Stimulated activated CD4-positive, alpha-beta T cell treated with anti-CD3 and anti-CD28 coated beads, Interleukin-15, amount 100 ng/mL, for 1 hour (primary cell): ENCODE measurements at places on chromosomes 4 and X.

- DNase-seq: no peak
Observed at GRCh38 chrX:115679460-115679859, 118.5 kb downstream of the PLS3 start.

DNA sequence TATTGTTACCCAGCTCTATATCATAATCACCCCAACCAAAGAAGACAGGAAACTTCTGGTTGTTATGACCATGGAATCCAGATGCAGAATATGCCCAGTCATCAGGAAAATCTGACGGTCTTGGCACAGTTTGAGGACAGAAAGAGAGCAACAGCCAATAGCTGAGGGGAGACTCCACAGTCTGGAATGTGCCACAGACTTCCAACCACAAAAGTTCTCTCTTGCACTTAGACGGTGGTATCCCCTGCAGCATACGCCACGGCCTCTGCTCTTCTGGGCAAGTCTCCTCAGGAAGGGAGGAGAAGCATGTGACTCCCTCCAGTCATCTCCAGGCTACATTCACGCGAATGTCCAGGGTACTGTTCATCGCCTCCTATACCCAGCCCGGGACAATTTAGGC is 18.4 kb downstream of the ZNF827 start:
- DNase-seq: no peak

- no peak for DNase-seq
Observed at GRCh38 chr4:149292425-149293007, 523.1 kb downstream of the IQCM start.

DNA sequence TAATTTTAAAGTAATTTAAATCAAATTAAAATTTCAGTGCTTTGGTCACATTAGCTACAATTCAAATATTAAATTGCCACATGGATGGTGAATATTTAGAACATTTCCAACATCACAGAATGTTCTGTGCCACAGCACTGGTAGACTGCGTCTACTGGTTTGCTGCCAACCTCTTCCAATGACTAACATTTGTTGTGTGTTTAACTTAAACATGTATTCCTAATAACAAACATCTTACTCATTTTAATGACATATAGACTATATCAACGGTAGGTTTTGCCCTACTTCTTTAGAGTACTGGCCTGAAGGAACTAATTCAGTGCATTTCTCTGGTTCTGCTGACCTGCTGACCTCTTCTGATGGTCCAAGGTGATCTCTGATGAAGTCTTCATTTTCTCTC is 157.6 kb downstream of the DCK start:
- DNase-seq: no peak

DNA sequence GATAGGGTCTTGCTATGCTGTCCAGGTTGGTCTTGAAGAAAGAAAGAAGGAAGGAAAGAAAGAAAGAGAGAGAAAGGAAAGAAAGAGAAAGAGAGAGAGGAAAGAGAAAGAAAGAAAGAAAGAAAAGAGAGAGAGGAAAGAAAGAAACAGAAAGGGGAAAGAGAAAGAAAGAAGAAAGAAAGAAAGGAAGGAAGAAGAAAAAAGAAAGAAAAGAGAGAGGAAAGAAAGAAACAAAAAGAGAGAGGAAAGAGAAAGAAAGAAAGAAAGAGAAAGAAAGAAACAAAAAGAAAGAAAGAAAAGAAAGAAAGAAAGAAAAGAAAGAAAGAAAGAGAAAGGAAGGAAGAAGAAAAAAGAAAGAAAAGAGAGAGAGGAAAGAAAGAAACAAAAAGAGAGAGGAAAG is 95.8 kb upstream of the SHOX start:
- DNase-seq: no peak

GRCh38 chr4:181830404-181831035 is 412.7 kb upstream of the TENM3 start:
- DNase-seq: no peak

GRCh38 chrX:54807524-54808108 is at the start of gene MAGED2:
Gene MAGED2, plus strand, starts transcription at chrX:54807745. Its CDS starts 1,587 bp downstream, at chrX:54809332.
- peak; percentile 18 for DNase-seq

- DNase-seq: no peak
Observed at GRCh38 chrX:132957211-132958090, 978 bp downstream of the HS6ST2 start.

DNA sequence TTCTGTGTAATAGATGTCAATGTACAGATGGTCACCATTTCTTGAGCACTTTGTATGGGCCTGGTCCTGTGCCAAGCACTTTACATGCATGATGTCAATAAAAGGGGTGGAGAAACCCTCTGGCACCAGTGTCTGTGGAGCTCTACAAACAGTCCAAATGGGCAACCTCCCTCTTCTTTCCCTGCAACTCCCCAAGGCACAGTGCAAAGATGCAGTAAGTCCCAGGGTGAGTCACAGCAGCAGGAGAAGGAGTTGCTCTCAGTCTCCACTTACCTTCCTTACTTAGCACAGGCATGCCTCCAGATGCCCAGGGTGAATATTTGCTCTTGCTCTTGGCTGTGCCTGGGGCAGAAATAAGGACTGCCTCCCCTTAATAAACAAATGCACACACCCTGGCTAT is 4.3 kb downstream of the OCIAD2 start:
- no peak for DNase-seq

GRCh38 chr4:182416067-182416466 is 172.9 kb downstream of the TENM3 start:
- no peak for DNase-seq

GRCh38 chr4:19945979-19946380 is 305.7 kb upstream of the SLIT2 start:
- no peak for DNase-seq

- DNase-seq: no peak
Observed at GRCh38 chr4:88008743-88009171, 1.3 kb downstream of the PKD2 start.

DNA sequence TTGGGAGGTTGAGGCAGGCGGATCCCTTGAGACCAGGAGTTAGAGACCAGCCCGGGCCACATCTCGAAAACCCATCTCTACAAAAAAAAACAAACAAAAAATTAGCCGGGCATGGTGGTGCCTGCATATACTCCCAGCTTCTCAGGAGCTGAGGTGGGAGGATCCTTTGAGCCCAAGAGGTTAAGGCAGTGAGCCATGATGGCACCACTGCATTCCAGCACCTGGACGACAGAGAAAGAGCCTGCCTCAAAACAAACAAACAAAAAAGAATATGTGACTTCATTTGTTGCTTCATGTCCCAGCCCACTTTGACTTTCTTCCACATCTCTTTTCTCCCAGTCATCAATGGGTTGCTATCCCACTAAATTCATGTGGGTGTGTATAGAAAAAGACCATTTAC is 79.7 kb downstream of the BCOR start:
- DNase-seq: no peak

DNA sequence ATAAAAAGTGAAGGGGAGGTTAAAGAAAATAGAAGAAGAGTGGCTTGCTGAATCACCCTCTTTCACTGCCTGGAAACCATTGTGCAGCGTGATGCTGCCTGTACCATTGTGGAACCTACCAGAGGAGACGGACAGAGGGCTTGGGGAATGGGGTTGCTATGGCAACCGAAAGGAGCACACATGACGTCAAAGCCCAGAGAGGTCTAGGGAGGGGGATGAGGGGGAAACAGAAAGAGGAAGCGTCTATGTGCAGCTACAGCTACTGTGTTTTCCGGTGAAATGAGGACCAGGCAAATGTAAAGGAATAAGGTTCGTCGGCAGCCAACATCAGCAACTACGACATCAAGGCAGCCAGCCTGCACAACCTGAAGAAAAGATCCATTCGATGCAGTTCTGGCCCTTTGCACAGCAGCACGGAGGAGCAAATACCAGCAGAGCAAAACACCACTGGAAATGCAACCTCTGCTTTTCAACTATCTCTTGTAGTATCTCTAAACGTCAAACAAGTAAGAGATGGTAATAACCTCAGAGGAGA is at the start of gene MAPK10:
Gene MAPK10 (minus strand): TSS at position 110 of the 535 bp plus-strand sequence.
- no peak for DNase-seq

GRCh38 chr4:3013839-3014350 is 50.5 kb downstream of the GRK4 start:
- DNase-seq: no peak

DNA sequence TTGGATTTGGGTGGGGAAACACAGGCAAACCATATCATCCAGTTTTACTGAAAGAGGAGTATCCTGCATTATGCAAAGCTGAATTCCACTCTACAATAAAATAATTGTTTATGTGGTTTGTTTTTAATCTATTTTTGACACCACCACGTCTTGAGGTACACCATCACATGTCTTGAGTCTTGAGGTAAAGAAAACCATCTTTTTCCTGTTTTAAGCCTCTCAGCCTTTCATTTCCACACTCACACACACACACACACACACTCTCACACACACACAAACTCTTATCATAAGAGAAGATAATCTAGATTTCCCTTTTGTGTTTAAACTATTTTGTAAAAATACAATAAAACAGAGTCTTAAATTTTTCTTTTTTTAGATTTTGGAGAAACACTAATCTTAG is 32.0 kb downstream of the SPIN3 start:
- no peak for DNase-seq

DNA sequence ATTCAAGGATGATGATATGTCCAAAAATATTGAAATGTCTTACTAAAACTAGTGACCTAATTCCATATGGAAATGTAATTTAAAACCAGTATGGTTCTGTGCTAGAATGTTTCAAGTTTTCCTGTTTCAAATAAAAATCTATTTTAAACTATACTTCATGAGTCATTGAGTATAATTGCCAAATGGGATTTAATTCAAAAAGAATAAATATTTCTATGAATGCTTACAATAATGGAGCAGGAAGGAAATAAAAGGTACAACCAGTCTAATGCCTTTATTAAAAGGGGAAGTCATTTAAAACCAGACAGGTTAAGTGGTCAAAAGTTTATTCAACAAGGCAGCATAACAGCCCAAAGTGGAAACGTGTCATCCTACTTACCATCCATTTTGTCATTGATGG is 2347.1 kb downstream of the PCDH7 start:
- no peak for DNase-seq

GRCh38 chr4:188439641-188440311 is 300.5 kb downstream of the TRIML1 start:
- no peak for DNase-seq

- no peak for DNase-seq
Observed at GRCh38 chr4:67035501-67035900, 509.8 kb downstream of the CENPC start.

GRCh38 chrX:41153448-41153847 is 68.2 kb downstream of the USP9X start:
- no peak for DNase-seq

DNA sequence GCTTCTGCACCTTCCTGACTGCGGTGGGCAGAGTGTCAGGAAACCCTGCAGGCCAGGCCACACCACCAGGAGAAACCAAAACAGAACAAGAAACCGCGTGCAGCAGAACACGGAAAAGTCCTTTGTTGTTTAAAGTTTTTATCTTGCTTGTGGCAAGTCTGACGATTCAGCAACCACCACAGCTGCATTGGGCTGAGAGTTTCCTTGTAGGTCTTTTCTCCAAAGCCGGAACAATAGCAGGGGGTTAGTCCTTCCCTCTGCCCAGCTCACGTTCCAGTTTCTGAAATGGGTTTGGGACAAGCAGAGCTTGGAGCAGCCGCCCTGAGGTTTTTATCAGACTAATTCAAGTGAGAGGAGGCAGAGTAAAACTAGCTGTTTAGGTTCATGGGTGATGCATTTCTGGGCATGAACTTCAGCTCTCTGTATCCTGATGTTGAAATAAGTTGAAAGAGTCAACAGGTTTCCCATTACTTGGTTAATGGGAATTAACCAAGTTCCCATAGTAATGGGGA is 216.9 kb downstream of the PTTG2 start:
- peak; percentile 29 for DNase-seq

DNA sequence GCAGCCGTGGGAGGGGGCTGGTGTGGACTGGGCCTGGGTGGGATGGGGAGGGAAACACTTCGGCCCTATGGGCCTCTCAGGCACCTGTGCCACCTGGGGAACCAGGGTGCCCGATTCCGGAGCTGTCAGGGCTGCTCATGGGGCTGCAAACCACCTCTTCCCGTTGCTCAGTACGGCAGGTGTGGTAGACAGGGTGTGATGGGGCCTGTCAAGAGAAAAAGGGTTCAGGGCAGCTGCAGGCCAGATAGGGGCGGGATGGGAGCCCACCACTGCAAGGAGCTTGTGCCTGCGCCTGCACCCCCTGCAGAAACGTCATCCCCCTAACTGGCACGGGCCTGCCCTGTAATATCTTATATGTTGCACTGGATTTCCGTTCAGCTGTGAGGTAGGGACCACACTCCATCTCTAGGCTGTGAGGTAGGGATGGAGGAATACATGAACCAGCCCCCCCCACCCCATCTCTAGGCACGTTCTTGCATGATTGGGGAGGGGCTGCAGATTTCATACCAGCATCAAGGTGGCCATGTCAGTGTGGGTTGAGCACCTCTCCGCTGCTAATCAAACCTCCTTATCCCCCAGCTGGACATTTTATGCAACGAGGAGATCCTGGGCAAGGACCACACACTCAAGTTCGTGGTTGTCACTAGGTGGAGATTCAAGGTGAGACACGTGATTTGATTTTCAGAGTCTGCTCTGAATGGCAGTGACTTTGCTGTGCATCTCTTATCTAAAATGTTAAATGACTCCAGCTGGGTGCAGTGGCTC is 59.0 kb downstream of the PCGF3 start:
- no peak for DNase-seq

GRCh38 chr4:139552517-139553307 is 3.3 kb downstream of the SETD7 start:
- no peak for DNase-seq

DNA sequence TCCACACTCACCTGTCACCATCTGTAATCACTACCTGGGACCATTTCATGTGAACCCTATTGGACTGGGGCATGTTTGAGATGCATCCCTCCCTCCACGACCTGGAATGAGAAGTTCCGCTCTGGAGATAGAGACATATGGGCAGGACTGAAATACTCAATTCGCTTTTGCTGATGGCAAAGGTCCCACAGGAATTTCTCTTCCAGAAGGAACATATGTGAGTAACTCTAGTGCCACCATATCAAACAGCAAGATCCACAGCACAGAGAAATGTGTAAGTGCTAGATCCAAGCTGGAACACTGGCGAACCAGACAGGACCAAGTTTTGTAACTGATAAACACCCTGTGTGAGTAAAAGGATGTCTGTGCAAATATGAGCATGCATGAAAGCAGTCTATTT is 43.9 kb downstream of the SEL1L3 start:
- no peak for DNase-seq

- no peak for DNase-seq
Observed at GRCh38 chr4:5956285-5957021, 61.8 kb downstream of the C4orf50 start.

- no peak for DNase-seq
Observed at GRCh38 chrX:134990801-134991481, at the start of gene SMIM10. Gene SMIM10, plus strand, starts transcription at chrX:134990991. Its CDS starts 105 bp downstream, at chrX:134991096.

DNA sequence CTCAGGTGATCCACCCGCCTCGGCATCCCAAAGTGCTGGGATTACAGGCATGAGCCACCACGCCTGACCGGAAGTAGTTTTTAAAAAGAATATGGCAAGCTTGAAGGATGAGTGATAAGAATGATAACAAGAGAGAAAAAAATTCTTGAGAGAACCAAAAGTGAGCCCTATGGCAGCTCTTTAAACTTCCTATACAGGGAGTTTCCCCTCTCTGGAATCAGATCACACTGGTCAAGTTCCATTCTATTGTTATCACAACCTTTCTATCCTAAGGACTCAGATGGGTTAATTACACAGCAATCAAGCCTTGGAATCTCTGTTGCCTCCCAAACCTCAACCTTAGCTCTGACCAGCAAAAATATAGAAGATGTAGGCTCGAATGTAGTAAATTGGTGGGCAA is 33.8 kb upstream of the ZNF518B start:
- DNase-seq: no peak

GRCh38 chrX:50988649-50989048 is 78.1 kb downstream of the BMP15 start:
- no peak for DNase-seq
